Fibroblast of gingiva (primary cell): ENCODE measurements at places on chromosomes 6 and 20.

- no peak for DNase-seq
Observed at GRCh38 chr6:19599796-19600464, 237.2 kb upstream of the ID4 start.

DNA sequence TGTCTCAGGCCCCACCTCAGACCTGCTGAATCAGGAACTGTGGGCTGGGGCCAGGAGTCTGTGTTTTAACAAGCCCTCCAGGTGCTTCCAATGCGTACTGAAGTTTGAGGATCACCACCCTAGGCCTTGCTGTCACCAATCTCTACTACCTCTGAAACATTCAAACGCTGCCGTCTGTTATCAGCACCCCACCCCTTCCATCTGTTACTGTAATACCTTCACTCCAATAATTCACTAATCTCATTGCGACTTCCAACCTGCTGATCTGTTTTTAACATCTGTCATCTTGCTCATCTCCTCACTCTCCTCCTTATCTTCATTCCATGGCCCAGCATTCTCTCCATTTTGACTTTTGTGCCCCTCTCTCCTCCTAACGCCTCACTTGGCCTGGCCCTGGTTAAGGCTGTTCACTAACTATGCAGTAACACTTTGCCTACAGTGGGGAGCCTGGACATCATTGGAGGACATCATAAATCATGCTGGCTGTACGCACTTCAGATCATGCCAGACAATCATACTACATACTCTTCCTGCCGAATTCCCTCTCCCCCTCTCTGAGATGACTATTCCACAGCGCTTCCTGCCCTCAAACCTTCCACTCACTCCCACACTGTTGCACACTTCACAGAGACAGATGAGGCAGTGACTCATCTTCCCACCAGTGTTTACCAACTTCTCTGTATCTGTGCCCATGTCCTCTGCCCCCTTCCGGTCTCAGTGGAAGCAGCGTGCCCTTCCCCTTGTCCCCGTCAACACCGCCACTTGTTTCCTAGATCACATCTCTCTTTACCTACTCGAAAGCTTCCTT lies 3.0 kb upstream of the GUCA1B start:
- peak; percentile 47 for DNase-seq

GRCh38 chr6:140050101-140050995 lies 675.9 kb upstream of the CITED2 start:
- no peak for DNase-seq

DNA sequence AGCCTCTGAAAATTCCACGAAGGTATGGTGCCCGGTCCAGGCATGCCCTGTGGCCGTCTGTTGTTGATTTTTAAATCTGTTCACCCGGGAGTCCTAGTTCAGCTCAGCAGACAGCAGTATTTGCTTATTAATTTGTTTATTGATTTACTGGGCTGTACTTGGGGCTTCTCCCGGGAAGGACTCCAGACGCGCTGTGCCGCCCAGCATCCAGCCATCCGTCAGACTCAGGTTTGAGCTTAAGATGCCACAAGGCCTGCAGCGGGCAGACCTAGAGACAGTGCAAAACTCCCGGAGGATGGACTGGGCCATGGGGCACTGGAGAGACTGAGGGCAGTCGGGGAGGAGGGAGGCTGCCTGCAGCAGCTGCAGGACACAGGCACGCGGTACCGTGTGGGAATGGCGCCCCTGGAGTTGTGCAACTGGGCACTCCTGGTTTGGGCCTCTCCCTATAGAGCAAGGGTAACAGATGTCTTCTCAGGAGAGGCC lies 17.3 kb upstream of the CCDC167 start:
- DNase-seq = no peak

DNA sequence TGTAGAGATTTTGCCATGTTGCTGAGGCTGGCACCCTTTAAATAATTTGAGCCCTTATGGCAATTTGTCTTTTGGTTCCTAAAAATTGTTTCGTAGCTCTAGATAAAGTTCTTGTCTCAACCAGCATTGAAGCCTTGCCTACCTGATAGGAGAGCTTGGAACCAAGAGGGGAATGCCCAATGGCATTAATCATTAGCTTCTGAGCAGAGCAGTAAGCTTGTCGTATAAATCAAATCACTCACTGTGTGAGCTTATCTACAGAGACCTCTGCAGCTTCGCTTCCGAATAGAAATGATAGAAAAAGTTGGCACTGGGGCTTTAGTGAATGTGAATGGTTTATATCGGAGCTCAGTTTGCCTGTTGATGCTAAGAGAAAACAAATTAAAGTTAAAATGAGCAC lies 10.7 kb downstream of the ANKRD6 start:
- DNase-seq = no peak

- DNase-seq = peak; percentile 85
Observed at GRCh38 chr6:131954775-131955107, 3.6 kb upstream of the CCN2 start.

- no peak for DNase-seq
Observed at GRCh38 chr6:32149932-32150870, 1.5 kb downstream of the PRRT1 start.

DNA sequence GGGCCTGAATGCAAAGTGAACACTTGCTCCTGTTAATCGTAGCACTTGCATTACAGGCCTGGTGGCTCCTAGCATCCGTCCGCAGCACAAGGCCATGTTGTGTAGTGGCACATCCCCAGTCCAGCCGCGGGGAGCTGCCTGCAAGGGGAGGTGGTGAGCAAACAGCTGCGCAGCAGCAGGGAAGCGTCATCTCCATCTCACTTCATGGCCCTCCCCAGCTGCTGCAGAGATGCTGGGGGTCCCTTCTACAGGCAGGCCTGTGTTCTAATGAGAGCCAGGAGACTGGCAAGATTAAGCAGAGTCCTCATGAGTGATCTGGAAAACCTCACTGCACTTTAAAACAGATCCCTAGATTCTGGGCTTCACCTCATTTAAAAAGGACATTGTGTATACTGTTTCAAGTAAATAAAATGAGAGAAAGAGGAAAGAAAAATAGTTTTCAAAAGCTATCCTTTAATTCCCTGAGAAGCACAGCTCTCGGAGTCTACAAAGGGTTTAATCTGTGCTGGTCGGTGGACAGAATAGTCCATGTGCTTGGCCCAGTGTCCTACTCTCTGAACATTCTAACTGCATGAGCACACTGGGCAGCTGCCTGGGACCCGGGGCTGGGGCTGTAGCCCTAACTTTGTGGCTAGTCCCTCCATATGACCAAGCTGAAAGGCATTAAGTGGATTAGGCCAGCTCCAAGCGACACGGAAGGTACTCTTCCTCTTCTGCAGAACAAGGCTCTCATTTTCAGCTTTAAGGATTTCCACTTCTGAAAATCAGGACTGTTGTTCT lies 125.8 kb downstream of the LY86 start:
- no peak for DNase-seq

DNA sequence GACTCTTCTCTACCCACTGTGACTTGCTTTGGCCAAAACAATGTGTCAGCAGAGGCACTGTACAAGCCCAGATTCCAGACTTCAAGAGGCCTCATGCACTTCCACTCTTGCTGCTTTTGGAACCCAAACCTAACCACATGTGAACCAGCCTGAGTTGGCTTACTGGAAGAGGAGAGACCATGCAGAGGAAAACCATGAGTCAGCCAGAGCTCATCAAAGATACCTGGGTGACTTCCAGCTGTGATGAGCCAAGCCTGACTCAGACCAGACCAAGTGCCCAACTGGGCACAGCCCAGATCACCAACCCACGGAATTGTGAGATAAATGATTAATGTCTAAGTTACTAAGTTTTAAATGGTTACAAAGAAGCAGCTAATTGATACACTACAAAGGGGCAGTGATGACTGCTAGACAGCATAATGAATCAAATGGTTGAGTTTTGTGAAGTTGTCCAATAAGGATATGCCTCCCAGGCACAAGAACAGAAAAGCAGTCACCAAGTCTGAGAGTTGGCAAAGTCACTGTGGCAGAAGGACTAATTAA lies 16.2 kb upstream of the BEND6 start:
- peak; percentile 99 for DNase-seq

DNA sequence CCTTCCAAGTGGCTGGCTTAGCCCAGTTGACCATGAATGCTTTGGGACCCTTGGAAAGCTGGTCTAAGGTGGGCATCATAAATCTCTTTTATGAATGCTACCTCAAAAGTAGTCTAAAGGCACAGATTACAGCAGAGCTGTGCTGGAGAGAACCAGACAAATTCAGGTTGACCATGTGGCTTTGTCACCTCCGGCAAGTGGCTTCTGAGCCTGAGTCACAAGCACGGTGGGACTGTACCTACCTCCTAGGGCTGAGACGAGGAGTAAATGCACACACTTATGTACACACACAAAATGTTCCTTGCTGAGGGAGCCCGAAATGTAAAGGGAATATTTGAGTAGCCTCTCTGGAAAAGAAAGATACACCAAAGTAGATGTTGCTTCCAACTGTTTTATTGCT lies 155.9 kb downstream of the NFATC2 start:
- no peak for DNase-seq

GRCh38 chr6:144179237-144179636 lies 28.9 kb downstream of the STX11 start:
- no peak for DNase-seq
